ENCODE measurements at places on chromosomes 1 and 21. TPM values are rescaled to one million over a fixed set of nuclear protein-coding genes. Genes with fewer than 3 reads are reported as not detected.

CA6 gene
- not detected for total RNA-seq

BTBD8 gene
- 2.3 TPM for total RNA-seq

GRCh38 chr21:18951271-18952038 lies 547.9 kb upstream of the TMPRSS15 start:
- no peaks in the 10 kb centered on the region for H3K36me3 ChIP-seq
- DNase-seq, result no peak
- no peaks in the 10 kb centered on the region for H3K27me3 ChIP-seq
- peaks cover 6% of the 10 kb centered on the region for H3K4me1 ChIP-seq
- H3K27ac ChIP-seq, result no peak overlapping the region

- H3K27ac ChIP-seq, result no peak overlapping the region
- H3K4me1 ChIP-seq, result no peaks in the 10 kb centered on the region
- no peaks in the 10 kb centered on the region for H3K36me3 ChIP-seq
- no peaks in the 10 kb centered on the region for H3K27me3 ChIP-seq
Measured at GRCh38 chr1:104266612-104267011, 516.9 kb downstream of the AMY1C start.

TTC22 gene
- total RNA-seq, result not detected

GBP7 gene
- total RNA-seq, result not detected

DNA sequence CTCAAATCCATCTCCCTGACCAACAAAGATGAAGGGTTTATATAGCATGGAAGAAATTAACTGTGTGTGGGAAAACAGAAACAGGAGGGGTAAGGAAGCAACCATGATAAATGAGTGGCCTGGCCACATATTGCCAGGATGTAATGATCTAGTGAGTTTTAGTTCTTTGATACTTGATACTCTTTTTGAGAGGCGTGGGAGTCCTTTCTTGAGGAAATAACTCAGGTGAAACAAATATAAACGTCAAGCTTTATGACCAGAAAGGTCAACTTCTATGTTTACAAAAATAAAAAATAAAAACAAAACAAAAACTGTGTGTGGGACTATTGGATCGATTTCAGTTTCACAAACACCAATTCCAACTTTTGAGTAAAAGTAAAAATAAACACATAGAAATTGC lies 860.8 kb upstream of the B3GALT2 start:
- H3K36me3 ChIP-seq, result no peaks in the 10 kb centered on the region
- DNase-seq, result no peak
- H3K27me3 ChIP-seq, result no peaks in the 10 kb centered on the region

GRCh38 chr1:12345350-12346217 lies 115.8 kb downstream of the VPS13D start:
- no peaks in the 10 kb centered on the region for H3K27me3 ChIP-seq
- no peak overlapping the region for H3K27ac ChIP-seq
- no peak for DNase-seq
- no peak overlapping the region for H3K4me3 ChIP-seq
- peaks cover 34% of the 10 kb centered on the region for H3K4me1 ChIP-seq
- peaks cover 49% of the 10 kb centered on the region for H3K36me3 ChIP-seq

- H3K36me3 ChIP-seq, result no peaks in the 10 kb centered on the region
- H3K27me3 ChIP-seq, result no peaks in the 10 kb centered on the region
- peak; percentile 88 for DNase-seq
- peaks cover 77% of the 10 kb centered on the region for H3K4me1 ChIP-seq
- H3K27ac ChIP-seq, result peak overlapping the region; percentile 95
- H3K4me3 ChIP-seq, result no peak overlapping the region
Measured at GRCh38 chr1:8197493-8198282, 120.2 kb upstream of the SLC45A1 start.

- no peak for DNase-seq
- no peak overlapping the region for H3K4me3 ChIP-seq
- H3K4me1 ChIP-seq, result peaks cover 19% of the 10 kb centered on the region
- no peaks in the 10 kb centered on the region for H3K27me3 ChIP-seq
Measured at GRCh38 chr1:89692601-89693521, 59.9 kb downstream of the LRRC8C start.

DNA sequence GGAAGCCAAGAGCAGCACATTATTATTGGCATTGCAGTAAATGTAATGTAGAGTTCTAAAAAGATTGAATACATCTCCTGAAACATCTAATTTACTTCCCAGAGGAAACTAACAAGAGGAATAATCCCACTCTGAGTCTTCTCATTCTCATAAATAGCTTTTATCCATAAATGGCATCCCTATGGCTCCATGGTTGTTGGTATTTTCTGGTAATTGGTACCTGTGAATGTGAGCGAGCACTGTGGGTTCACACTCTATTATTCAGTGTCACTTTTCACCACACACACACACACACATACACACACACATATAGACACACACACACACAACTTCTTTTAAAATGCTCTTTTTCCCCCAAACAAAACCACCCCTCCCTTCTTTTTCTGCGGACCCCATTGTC lies 4.7 kb upstream of the WLS start:
- H3K36me3 ChIP-seq, result no peaks in the 10 kb centered on the region
- H3K27ac ChIP-seq, result no peak overlapping the region
- H3K27me3 ChIP-seq, result no peaks in the 10 kb centered on the region
- H3K4me1 ChIP-seq, result peaks cover 10% of the 10 kb centered on the region
- no peak overlapping the region for H3K4me3 ChIP-seq

DNA sequence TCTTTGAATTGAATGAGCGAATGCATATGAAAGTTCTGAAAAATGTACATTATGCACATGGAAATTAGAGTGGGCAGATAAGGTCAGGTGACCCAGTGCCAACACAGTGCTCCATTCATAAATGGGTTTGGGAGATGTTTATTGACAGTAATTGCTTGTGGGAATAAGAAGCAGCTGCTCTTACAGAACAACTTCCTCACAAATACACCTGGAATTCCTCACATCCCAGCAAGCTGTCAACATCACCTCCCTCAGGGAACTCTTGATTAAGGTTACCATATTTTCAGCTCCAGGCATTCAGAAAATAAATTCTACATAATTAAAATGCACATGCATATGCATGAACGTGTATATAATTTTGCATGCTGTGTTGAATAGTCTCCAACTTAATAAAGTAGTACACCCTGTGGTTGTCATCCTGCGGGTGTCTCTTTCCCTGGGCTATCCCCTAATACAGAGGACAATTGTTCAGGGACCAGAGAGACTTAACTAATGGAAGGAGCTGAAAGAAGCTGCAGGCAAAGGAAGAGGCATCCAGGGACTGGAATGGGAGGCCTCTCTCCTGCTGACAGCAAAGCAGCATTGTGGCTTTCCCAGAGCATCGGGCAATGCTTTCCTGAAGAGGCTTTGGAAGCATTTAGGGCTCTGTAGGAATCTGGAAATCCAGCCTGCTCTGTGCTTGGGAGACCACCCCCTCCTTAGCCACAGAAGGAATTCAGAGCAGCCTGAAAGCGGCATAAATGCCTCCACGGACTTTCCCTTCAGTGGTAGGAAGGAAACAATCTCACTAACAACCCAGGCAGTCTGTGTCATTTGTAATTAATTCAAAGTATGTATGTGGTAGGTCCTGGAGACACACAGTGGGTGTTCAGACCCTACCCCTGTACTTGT lies 55.2 kb upstream of the GNG12 start:
- H3K36me3 ChIP-seq, result no peaks in the 10 kb centered on the region
- no peaks in the 10 kb centered on the region for H3K27me3 ChIP-seq
- peaks cover 40% of the 10 kb centered on the region for H3K4me1 ChIP-seq
- H3K4me3 ChIP-seq, result no peak overlapping the region
- no peak for DNase-seq

THEMIS2 gene
- total RNA-seq, result 3.9 TPM

DNA sequence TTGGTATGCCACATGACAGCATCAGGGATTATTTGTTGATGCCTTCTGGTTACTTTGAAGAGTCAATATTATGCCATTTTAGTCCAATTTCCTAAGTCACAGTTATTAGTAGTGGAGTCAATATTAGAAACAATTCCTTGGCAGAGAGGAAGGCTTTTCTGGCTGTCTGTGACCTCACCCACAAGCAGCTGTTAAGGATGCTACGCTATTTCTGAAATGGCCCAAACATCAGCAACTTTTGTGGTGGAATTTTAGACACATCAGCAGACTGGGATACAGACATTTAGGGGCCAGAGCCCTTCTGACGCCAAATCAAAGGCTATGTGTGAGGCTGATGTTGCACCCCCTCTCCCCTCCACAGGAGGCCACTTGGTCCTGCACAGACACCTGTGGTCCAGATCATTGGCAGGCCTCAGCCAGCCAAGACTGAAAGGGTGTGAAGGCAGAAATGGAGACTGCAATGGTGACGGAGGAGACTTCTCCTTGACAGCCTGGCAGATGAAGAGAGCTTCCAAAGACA lies 9.2 kb upstream of the RXRG start:
- no peak overlapping the region for H3K4me3 ChIP-seq
- DNase-seq, result no peak
- H3K27ac ChIP-seq, result no peak overlapping the region
- H3K36me3 ChIP-seq, result no peaks in the 10 kb centered on the region

NR0B2 gene
- total RNA-seq, result not detected

TNFRSF9 gene
- total RNA-seq, result 0.07 TPM

- no peaks in the 10 kb centered on the region for H3K36me3 ChIP-seq
- no peaks in the 10 kb centered on the region for H3K27me3 ChIP-seq
- no peak overlapping the region for H3K4me3 ChIP-seq
- H3K27ac ChIP-seq, result no peak overlapping the region
Measured at GRCh38 chr1:175537571-175537970, 205.8 kb downstream of the TNR start.

DNA sequence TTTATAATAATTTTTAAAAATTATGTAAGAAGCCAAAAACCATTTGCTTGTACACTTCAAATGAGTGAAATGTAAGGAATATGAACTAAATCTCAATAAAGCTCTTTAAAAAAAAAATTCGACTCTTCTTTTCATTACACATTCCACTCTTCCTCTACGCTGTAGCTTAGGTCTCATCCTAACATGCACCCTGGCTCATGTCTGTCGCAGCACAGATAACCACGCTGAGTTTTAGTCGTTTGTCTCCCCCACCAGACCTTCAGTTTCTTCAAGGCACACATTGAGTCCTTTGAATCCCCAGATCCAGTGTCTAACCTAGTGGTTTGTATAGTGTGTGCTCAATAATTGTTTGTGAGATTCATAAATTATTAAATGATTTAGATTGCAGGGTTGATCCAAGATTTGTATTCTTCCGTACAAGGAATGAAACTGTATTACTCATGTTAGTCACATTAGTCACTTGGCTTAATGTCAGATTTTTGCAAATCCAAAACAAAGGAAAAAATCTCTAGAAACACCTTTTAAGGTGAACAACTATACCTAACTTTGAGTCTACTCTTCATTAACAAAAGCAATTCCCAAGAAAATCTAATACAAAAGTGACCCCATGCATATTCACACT lies 57.3 kb downstream of the SLC25A24 start:
- H3K4me3 ChIP-seq, result no peak overlapping the region
- peak overlapping the region; percentile 85 for H3K27ac ChIP-seq
- H3K4me1 ChIP-seq, result peaks cover 36% of the 10 kb centered on the region
- no peaks in the 10 kb centered on the region for H3K27me3 ChIP-seq

PRDM16 gene
- 19.0 TPM for total RNA-seq

GPR61 gene
- total RNA-seq, result not detected

RNU1-3 gene
- 1,620 TPM for total RNA-seq

TNFRSF8 gene
- total RNA-seq, result not detected

GRCh38 chr1:33186936-33187335 lies 5.1 kb upstream of the TRIM62 start:
- H3K4me1 ChIP-seq, result peaks cover 9% of the 10 kb centered on the region
- no peak overlapping the region for H3K27ac ChIP-seq
- no peak for DNase-seq

DNA sequence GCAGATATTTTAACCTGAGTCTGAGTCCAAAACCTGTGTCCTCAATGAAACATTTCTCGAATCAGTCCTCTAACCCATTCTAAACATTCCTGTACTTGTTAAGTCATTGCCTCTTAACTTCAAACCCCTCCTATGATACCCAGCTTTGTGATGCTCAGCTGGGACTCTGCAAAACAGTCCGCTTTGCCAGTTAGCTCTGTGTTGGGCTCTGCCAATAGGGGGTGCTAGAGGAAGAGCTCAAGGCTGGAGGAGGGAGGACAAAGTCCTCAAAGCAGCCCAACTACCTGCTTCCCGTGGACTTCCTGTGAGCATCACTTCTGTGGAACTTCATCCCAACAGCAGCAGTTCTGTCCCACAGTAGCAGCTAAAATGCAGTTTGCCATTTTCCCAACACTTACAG lies 38.1 kb upstream of the SYT14 start:
- DNase-seq, result no peak
- H3K4me1 ChIP-seq, result peaks cover 9% of the 10 kb centered on the region
- no peak overlapping the region for H3K4me3 ChIP-seq
- no peaks in the 10 kb centered on the region for H3K36me3 ChIP-seq
- no peak overlapping the region for H3K27ac ChIP-seq

- DNase-seq, result no peak
- no peak overlapping the region for H3K4me3 ChIP-seq
- peaks cover 42% of the 10 kb centered on the region for H3K4me1 ChIP-seq
- no peak overlapping the region for H3K27ac ChIP-seq
Measured at GRCh38 chr1:103337779-103338178, 187.7 kb upstream of the RNPC3 start.

DNA sequence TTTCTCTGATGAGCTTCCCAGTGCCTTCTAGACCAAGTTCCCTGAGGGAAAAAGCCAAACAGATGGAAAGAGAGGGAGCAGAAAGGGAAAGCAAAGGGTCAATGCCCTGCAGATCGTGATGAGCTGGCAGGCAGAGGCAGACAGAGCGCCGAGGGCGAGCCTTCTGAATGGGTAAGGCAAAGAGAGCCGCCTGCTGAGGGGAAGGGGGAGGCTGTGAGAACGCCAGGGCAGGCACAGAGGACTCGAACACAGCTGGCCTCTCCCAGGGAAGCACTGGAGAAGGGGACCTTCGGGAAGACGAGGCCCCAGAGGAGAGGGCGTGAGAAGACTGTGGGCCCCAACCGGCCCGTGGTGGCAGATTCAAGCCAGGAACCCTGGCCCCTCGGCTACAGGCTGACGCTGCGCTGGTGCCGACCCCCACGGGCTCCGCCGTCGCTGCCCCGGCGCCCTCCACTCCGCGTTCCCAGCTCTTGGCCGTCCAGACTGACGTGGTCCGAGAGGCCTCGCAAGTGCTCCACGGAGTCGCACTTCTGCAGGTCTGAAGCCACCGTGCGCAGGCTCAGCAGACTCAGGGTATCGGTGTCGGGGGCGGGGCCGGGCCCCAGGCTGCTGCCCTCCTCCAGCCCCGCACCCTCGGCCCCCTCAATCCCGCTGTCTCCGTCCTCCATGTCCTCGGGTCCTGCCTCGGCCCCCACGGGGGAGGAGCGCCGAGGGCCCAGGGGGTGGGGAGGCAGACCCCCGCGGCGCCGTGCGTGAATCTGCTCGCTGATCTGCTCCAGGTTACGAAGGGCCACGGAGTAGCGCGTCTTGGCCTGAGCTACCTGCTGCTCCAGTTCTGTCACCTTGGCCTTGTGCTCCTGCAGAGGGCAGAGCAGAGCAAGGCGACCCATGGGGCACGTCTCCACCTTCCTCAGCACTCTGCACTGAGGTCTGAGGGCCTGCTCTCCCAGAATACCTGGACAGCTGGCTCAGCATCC lies 13.9 kb downstream of the SH3BP5L start:
- H3K4me1 ChIP-seq, result no peaks in the 10 kb centered on the region
- no peak overlapping the region for H3K4me3 ChIP-seq
- H3K27me3 ChIP-seq, result no peaks in the 10 kb centered on the region
- no peak for DNase-seq
